NCI-H774 (cell line): ENCODE measurements at places on chromosomes 7 and 10.

DNA sequence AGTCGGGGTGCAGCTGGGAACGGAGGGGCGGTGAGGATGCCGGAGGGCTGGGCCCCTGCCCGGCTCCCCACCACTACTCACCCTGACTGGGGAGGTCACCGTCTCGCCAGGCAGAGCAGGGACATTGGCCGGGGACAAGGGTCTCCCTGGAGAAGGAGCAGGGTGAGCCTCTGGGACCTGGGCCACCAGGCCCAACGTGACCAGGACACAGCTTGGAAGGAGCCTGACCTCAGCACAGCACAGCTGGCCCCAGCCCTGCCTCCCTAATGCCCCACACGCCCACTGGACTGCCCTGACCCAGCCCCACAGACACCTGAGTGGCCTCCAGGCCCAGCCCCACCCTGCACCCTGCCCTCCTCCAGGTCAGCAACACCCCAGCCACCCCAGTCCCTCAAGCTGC, 21.1 kb downstream of the MICALL2 start:
- DNase-seq, result no peak

DNA sequence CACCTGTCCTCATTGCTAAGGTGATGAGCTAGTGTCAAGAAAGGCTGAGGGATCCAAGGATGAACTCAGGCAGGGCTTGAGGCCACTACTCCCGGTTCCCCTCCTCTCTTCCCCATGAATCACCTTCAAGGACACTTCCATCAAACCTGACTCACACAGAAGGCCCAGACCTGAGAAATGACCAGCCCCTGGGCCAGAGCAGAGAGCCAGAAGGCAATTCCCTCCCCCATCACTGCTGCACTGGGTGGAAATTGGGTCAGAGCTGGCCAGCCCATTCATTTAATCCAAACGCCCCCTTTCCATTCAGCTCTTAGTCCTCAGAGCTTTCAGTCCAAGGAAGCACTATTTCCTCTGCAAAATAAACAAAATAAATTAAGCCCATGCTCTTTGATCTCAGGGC, 182.0 kb downstream of the KCNMA1 start:
- DNase-seq, result peak; percentile 29

- DNase-seq, result no peak
Measured at GRCh38 chr10:70659306-70659705, 13.0 kb upstream of the ADAMTS14 start.

DNA sequence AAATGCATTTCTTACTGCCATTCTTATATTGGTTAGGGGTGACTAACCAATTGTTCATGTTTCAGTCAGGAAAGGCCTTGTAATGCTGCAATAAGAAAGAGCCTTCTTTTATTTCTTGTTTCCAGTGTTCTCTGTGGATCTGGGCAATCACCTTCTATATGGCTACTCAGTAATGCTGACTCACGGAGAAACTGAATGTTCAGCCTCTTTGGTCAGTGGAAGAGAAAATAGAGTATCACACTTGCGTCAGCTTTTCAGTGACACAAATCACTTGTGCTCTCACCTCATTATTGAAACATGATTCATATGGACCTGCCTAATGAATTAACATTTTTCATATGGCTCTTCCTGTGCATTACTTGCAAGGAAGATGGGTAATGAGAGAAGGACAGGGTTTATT, 243.9 kb upstream of the POT1 start:
- DNase-seq, result no peak

DNA sequence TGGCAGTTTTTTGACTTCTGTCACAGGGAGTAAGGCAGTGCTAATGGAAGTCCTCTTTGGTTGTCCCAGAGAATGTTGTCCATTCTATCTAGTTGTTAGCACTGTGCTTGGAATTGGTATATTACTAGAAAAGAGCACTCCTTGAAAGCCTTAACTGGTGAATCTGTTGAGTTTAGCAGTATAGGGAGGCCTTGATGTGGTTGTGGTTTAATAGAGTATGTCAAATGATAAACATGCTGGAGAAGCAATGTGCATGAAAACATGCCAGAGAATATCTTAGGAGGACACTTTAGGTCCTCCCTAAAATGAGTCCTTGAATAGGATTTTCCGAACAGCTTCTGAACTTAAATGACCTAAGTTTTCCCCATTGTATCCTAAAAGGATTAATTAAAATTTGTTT, 98.6 kb downstream of the BTRC start:
- no peak for DNase-seq

DNA sequence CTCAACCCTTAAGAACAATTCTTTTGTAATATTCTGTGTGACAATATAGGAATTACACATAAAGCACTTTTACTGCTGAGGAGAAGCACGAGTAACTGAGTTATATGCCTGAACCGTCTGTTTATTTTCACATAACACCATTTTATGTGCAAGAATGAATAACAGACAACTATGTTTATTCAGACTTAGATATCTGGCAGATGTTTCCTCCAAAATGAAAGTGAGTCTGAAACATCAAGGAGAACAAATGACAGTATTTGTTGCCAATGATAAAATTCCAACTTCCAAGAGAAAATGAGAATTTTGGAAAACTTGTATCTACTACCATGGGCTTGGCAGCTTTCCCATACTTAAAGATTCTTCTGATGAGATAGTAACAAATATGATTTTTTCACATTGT, 51.4 kb downstream of the DNMBP start:
- no peak for DNase-seq

DNA sequence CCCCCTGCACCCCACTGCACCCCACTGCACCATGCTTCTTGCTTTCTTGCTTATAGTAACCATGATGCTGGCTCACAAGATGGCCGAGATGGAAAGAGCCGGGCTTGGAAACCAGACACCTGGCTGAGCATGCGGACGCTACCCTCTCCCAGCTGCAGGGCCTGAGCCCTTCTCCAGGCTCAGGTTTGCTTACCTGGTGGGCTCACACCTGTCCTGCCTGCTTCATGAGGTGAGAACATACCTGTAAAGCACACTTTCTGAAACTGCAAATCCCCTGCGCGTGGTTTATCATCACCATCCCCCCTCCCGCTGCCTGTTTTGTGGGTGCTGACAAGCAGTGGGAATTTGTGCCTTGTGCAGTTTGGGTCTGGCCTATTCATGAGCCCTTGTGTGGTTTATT, 302.7 kb downstream of the GLRX3 start:
- DNase-seq, result no peak
